ENCODE measurements at places on chromosomes 12 and 14.

GRCh38 chr12:25130741-25131188, 64.2 kb downstream of the DNAI7 start:
- no peak for DNase-seq

- no peak for DNase-seq
Observed at GRCh38 chr12:52058631-52059361, 7.6 kb downstream of the NR4A1 start.

- no peak for DNase-seq
Observed at GRCh38 chr12:47223031-47223847, 143.5 kb upstream of the AMIGO2 start.

DNA sequence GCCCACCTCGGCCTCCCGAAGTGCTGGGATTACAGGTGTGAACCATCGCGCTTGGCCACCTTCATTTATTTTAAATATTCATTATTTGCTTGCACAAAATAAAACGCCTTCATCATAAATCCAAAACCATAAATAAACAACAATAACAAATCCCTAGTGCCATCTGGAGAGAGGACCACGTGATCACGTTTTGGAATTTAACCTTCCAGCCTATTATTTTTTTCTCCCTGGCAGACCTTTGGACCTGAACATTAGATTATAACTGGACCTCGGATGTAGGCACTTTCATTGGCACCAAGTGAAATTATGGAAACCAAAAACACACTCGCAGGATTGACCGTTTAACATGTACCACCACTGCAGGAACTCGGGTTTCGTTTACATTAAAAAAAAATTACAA, 2.0 kb downstream of the DNAH10 start:
- DNase-seq = no peak

- DNase-seq = no peak
Observed at GRCh38 chr14:61608245-61609165, 86.8 kb upstream of the HIF1A start.
